H1 (cell line): ENCODE measurements at places on chromosomes 4 and X. TPM values are rescaled to one million over a fixed set of nuclear protein-coding genes. Genes with fewer than 3 reads are reported as not detected.
A peak's percentile ranks its signal among the peaks of the same experiment; 100 is the strongest.

- DNase-seq = no peak
Observed at GRCh38 chrX:101037231-101037630, 14.7 kb downstream of the TRMT2B start.

- no peak for DNase-seq
Observed at GRCh38 chrX:138031715-138032114, 465.8 kb downstream of the ZIC3 start.

DNA sequence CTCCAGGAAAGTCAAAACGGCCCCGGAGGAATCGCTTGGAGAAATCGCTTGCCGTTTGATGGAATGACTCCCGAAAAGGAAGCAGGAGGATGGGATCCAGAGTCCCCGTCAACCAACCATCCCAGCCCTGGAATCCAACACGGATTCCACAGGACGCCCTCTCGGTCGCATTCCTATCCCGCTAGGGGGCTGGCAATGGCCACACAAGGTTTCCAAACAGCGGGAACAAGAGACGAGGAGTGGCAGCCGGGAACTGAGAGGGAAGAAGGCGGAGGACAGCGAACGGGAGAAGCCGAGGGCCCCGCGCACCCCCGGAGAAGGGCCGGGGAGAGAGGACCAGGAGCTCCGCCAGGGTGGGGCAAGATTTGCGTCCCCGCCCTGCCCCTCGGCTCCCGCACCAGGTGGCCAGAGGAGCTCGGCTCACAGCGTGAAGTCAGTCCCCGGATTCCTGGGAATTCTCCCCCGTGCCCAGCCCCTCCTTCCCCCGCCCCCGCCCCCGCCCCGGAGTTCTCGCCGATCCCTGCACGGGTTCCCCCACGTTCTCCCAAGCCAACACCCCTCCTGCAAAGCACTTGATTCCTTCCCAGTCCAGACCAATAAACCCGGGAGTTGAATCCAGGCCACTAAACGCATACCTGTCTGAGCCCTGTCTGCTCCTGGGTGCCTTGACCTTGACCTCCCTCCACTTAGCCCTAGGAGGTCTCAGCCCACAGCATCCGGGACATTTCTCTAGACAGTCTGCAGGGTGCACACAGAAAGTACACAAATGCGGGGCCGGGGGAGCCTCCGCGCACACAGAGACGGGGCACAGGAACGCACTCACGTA is 1.4 kb downstream of the PDZD4 start:
- DNase-seq = peak; percentile 69

DNA sequence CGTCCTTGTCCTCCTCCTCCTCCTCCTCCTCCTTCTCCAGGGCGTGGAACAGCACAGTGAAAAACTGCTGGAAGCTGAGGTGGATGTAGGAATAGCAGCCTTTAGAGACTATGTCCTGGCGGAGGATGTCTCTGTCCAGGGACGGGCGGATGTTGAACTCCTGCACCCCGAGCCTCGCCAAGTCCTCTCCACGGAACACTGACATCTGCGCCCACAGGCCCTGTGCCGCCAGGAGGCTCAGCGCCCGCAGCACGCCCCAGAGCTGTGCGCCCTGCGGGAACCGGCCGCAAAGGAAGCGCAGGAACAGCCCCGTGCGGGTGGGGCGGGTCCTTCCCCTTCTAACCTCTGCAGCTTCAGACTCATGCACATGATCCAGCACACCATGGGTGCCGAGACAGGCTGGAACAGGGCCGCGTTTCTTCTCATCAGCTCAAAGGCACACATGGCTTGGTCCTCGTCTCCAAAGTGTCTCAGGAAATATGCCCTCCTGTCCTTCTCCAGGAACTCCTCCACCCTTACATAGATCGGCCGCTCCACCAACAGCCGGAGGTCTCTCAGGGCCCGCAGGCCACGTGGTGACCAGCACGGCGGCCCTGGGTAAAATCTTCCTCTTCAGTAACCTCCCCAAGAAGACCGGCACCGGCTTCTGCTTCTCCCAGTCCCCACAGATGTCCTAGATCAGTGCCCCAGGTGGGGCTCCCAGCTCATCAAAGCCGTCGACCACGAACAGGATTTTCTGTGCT is 1.2 kb downstream of the NLRP2B start:
- no peak for DNase-seq

GRCh38 chr4:525660-526059 is 26.6 kb downstream of the PIGG start:
- DNase-seq = no peak

GRCh38 chr4:38330321-38330720 is 333.7 kb upstream of the KLF3 start:
- DNase-seq = no peak

GRCh38 chrX:84248226-84248625 is 60.2 kb upstream of the RPS6KA6 start:
- DNase-seq = no peak

GRCh38 chrX:118694638-118695037 is 32.8 kb upstream of the IL13RA1 start:
- no peak for DNase-seq

GRCh38 chr4:39978378-39978775 is 666 bp upstream of the PDS5A start:
- DNase-seq = no peak

DNA sequence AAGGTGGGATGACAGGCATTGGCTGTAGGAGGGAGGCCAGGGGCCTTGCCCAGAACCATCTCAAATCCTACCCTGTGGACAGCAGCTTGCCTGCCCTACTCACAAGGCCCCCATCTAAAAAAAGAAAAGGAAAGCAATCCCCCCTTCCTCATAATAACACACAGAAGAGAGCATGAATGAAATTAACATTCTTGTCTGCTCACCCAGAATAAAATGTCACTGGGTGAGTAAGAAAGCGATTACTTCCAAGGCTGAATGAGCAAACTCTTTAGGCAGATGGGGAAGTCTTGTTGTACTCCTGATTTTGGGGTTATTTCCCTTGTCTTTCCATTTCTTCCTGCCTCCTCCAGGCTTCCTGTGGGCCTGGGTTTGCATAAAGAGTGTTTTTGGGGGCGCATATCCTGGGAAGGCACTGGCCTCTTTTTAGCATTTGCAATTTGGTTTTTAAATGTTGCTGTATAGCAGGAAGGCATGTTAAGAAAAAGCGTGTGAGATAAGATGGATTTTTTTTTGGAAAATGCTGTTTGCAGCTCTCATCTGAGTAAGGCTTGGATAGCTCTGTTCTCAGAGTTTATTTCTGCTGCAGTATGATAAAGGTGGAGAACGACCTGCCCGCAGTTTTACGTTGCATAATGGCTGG is 248.3 kb upstream of the GATB start:
- DNase-seq = no peak

DNA sequence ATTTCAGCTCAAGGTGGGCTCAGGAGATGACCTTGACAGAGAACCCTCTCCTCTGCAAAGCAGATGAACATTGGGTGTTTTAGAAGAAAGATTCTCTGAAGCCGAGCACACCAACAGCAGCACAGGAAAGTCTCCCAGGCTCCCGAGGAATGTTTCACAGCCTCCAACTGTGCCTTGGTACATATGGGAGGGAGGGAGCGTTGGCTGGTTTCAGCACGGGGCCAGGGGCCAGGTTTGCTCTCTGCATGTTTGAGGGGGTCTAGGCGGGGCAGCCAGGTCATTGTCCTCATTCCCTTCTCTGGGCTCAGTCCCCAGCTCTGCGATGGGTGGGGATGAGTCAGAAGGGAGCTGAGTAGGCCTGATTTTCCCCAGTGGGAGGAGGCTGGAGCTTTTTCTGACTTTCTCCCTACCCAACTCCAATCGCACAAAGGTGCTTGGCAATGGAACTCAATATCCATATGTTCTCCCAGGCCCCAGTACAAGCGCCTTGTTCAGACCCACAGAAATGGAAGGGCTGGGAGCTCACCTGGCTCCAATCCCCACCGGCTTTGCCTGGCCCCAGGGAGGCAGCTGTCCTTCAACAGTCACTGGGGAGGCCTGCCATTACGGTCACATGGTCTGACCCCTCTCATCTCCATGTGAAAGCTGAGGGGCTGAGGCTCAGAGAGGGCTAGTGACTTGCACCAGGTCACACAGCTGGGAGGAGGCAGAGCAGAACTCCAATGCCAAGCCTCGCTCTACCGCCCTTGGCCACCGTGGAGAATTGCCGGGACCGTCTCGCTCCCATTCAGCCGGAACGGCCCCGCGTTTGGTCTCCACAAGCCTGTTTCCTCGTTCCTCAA is 108.4 kb upstream of the AFAP1 start:
- DNase-seq = no peak

DNA sequence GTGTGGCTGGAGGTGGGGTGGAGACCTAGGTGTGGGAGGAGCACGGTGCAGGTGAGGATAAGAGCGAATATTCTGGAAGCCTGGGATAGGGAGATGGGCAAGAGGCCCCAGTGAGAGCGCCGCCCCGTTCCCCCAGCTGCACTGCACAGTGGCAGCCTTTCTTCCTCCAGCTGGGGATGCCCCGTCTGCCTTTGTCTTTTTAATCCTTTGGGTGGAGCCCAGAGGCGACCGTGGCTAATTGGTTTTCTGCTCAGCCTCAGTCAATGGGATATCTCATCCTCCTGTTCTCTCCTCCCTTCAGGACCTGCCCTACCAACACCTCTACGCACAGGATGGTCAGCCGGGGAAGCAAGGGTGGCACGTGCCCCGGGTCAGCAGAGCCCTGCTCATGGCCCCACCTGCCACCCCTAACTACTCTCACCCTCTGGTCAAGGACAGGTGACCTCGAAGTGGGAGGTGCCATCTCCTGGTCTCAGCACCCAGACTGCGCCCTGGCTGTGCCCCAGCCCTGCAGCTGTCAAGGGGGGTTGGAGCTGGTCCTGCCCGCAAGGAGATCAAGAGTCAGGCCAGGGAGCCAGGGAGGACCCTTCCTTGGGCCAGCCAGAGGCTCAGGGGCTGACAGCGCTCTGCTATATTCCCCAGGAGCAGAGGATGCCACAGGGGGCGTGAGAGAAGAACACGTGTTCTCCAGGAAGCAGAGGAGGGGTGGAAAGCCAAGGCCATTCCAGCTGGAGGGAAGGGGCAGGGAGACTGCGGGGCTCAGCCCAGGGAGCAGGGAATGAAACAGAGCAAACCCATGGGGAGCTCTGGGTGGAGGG is 64.0 kb downstream of the ADRA2C start:
- DNase-seq = no peak

Gene COL4A6
- total RNA-seq = 10.4 and 11.8 TPM in 2 replicates

Gene FDCSP
- not detected in 2 replicates for total RNA-seq

Gene HTN1
- not detected in 2 replicates for total RNA-seq

Gene S100G
- total RNA-seq = not detected in 2 replicates

Gene NUDT10
- 20.6 and 23.8 TPM in 2 replicates for total RNA-seq

Gene FOXP3
- 0.23 and 0.37 TPM in 2 replicates for total RNA-seq
